ENCODE measurements at places on chromosomes 16 and 17.

- DNase-seq, result no peak
Measured at GRCh38 chr16:2787961-2788360, 601 bp upstream of the PRSS33 start.

GRCh38 chr17:82593590-82594087, 54.6 kb downstream of the WDR45B start:
- DNase-seq, result no peak

DNA sequence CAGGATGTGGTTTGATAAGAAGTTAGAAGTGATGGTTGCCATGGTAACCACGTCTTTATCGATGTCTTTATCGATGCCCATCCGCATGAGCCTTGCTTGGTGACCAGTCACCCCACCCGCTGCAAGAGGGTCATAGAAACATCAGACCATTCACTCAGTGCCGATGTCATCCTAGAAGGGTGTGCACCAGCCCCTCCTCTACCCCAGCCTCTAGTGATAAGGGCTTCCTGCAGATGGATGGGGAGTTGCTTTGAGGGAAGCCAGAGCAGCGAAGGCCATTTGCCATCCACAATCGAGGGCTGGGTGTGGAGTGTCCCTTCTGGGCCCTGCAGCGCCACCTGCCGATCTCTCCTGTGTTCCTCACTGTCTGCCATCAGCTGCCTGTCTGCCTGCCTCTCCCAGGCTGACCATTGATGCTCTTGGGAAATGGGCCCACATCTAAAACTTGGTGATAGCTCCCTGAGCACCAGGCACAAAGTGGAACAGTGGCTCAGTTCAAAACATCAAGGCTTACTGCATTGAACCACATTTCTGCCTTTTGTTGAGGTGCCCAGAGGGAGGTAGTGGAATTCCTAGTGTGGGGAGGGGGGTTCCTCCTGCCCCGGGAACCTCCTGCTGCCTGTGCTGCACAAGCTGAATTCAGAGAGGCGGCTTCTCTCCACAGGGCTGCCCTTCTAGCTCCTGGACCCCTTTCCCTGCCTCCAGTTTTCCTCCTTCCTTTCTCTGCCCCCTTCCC, 8.9 kb downstream of the CALB2 start:
- DNase-seq, result peak; percentile 49

DNA sequence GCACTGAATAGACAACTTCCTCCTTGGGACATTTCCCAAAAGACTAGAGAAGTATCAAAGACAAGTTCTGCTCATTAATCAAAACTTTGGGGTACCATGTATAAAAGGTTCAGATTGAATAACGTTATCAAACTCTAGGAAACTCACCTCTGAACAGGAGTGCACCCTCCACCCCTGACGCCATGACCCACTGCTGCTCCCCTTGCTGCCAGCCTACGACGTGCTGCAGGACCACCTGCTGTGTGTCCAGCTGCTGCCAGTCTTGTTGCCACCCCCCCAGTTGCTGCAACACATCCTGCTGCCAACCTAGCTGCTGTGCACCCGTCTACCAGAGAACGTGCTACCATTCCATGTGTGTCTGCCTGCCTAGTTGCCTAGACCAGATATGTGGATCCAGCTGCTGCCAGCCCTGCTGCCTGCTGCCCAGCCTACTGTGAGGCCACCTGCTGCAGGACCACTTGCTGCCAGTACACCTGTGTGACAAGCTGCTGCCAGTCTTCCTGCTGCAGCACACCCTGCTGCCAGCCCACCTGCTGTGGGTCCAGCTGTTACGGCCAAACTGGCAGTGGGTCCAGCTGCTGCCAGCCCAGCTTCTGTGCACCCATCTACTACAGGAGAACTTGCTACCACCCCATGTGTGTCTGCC, 13.8 kb upstream of the KRTAP9-2 start:
- DNase-seq, result no peak

- no peak for DNase-seq
Measured at GRCh38 chr17:28239271-28239624, 79.8 kb upstream of the TMEM97 start.

GRCh38 chr16:59527206-59527997, 793.3 kb upstream of the GOT2 start:
- peak; percentile 4 for DNase-seq

DNA sequence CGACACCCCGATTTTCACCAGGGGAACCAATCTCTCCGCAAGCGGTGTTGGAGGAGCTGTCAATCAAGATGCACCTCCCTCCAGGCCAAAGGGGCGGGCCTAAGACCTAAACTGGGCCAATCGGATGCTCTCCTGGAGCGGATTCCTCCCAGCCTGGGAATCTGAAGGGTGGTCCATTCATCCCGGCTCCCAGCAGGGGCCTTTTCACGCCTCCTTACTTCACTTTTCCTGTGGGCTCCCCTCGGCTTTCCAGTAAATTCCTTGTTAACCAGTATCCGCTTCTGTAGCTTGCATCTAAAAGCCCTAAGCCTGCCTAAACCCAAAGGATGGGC, 17.1 kb downstream of the C16orf74 start:
- DNase-seq, result peak; percentile 32

DNA sequence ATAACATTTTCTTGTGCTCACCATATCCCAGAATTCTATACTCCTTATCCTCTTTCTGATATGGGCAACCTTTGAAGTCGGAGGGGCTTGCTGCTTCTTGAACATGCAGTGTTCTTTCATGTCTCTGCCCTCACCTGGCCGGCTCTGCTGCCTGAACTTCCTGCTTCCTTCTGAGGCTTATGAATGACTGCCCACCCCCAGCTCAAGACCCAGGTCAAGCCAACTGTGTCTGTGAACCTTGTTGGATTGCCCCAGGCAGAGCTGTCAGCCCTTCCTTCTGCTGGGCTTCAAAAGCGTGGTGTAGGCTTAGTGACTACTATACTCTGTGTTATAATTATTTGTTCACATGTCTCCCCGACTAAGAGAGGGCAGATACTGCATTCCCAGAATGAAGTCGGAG, 506.5 kb downstream of the HS3ST4 start:
- DNase-seq, result no peak

- DNase-seq, result peak; percentile 99
Measured at GRCh38 chr17:19448341-19449268, 37.6 kb downstream of the RNF112 start.

GRCh38 chr16:10296956-10297340, 88.9 kb upstream of the ATF7IP2 start:
- no peak for DNase-seq

DNA sequence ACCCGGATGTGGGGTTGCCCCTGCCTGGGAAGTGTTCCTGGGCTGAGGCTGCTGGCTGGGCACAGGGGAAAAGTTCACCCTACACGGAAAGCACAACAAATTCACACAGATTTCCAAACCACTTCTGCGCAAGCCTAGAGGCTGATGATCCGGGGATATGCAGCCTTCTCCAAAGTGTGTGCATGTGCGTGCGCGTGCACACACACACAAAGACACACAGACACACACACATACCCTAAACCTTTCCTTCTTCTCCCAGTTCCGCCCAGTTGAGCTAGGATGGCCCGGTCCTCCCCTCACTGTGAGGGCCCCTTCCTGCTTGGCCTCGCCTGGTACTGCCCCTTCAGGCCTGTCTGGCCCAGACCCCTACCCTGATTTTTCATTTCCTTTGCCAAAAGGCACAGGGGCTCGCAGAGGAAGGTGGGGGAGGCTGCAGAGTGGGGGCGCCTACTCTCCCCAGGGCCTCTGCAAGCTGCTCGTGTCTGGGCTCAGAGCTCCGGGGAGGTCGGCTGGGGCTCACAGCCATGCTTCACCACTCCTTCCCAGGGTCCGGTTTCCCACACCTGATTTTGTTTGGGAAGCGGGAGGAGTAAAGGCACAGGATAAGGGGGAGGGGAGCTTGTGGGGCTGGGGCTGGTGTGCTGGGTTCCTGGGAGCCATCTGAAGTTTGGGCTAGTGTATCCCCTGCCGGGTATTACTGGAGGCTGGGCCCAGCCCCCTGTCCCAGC, 144.7 kb downstream of the ENGASE start:
- no peak for DNase-seq

DNA sequence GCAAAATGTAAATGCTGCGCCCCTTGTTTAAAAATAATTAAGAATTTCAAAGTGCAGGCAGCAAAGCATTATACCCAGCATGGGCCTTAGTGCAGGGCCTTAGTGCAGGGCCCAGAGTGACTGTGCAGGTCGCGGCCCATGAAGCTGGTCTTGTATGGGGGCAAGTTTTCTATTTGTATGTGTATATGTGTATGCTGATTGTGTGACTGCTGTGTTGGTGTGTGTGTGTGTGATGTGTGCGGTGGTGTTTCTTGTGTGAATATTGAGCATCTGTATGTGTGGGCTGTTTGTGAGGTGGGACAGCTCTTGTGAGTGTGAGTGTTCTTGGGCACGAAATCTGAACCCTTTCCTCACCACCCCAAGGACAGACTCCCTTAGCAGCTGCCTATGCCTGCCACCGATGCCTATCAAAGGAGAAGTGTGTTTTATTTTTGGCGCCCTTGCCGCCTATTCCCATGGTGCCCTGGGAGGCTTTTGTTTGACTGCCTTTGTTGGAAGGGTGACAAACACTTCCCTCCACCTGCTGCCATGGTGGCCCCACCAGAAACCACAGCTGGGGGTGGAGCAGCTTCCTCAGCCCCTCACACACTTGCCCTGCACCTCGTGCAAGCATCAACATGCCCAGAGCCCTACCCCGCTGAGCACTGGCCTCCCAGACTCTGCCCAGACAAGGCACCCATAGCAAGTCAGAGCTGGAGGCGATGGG, 18.0 kb downstream of the CCR7 start:
- DNase-seq, result no peak

DNA sequence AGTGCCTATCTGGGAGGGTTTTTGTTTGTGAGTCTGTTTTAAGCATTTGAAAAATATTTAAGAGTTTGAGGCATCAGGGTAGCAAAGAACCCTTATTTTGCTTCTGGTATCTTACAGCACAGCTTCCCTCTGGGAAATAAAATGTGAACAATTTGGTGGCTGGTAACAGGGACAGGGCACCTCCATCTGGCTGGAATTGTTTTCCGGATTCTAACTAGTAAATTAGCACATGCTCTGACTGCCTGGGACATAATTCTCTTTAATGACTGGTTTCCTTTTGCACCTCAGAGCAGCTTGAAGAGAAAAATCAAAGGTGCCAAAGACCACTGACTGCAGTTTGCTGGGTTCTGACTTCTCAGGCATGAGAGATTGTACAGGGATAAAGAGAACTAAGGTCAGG, 469.1 kb downstream of the GRIN2A start:
- no peak for DNase-seq

DNA sequence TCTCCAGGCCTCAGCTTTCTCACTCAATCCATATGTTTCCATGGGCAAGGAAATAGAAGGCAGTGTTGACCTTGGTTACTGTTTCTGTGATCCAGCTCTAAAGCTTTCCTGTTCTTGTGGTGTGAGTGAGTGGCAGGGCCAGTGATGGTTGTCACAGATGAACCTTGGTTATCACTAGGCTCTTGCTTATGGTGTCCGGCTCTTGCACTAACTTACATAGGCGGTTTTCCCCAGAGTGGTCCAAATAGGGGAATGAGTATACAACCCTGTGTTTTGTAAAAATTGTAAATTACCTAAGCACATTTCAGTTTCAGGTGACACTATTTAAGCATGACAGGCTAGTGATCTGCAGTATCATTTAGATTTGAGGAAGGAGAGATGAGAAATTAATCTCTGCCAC, 6.8 kb downstream of the MFSD11 start:
- DNase-seq, result no peak

- peak; percentile 86 for DNase-seq
Measured at GRCh38 chr16:68064791-68065365, 20.3 kb upstream of the NFATC3 start.

Measured in cardiac fibroblast (primary cell).